NCI-H187 (cell line): ENCODE measurements at places on chromosomes 11 and 22.
A peak's percentile ranks its signal among the peaks of the same experiment; 100 is the strongest.

GRCh38 chr11:95571718-95572260, 217.8 kb downstream of the FAM76B start:
- no peak for DNase-seq

DNA sequence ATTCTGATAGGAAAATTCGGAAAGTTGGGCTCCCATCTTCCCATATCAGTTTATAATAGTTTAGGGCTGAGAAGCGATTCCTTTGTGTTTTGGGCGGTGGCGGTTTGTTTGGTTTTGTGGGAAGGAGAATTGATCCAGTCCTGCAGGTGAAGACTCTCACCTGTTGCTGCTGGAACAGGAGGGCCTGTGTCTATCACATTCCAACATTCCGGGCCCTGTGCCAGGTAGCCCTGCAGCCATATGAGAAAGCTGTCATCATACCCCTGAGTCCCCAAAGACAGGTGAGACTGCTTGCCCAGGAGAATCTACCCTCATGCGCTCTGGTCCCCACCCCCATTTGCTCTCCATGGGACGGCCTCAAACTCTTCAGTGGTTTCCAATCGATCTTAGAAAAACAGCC, 62.1 kb downstream of the TRAF6 start:
- no peak for DNase-seq

DNA sequence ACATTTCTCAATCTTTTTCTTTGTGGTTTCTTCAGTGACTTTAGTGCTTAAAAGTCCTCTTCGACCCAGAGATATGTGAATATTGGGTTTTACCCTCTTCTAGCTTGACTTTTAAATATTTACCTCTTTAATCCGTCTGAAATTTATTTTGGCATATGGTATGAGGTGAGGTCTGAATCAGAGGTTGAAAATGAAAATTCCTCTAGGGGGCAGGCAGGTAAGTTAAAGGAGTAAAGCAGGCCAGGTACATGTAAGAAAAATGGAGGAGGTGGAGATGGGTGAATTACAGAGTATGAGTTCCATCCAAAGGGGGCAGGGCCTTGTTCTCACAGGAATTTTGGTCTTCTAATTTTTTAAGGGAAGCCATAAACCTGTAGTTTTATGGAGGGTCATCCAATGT, 263.8 kb upstream of the NARS2 start:
- DNase-seq: no peak

GRCh38 chr11:89484896-89485295, 6.3 kb downstream of the NOX4 start:
- no peak for DNase-seq

DNA sequence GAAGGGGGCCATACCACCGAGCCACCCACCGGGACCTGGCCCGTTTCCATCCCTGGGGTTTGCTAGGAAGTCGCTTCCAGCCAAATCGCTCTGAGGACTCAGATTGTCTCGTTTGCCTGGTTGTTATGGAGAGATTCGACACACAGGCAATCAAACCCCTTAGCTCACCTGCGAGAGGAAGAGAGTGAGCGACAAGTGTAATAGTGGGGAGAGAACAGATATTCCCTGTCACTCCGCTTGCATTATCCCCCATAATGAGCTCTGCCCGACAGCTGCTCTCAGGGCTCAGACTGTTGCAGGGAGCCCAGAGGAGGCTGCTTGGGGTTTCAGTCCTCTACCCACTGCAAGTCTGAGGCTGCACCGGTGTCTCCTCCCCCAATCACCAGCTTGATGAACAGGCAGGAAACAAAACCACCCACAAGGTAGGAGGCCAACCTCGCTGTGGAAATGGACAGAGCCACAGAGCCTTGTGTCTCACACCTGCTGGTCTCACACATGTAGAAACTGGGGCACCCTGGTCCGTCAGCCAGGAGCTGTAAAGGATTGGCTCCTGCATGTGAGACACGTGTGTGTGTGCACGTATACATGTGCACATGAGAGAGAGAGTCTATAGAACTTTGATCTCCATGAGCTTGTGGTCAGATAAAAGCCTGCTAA, 351.1 kb downstream of the BUD13 start:
- DNase-seq: no peak

GRCh38 chr22:37077802-37078448, 26.4 kb downstream of the KCTD17 start:
- no peak for DNase-seq

- DNase-seq: no peak
Measured at GRCh38 chr11:95325777-95326258, 94.8 kb upstream of the SESN3 start.

DNA sequence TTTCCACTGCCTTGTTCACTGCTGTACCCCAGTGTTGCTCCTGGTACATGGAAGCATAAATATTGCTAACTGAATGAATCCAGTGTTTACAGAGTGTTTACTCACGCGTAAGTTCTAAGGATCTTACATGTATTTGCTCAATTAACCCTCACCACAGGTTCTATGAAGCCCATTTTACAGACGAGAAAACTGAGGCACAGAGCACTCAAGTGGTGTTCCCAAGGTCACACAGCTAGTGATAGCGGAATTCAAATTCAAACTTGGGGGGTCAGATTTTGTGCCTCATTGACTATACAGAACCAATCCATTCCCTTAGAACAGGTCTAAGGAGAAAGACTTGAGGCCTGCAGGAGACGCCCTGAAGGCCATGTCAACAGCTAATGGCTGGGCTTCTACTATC, 72.3 kb downstream of the PLEKHA7 start:
- DNase-seq: no peak

- DNase-seq: no peak
Measured at GRCh38 chr22:29457730-29458129, 19.3 kb downstream of the RFPL1 start.

GRCh38 chr11:44992181-44992582, 41.5 kb upstream of the TP53I11 start:
- no peak for DNase-seq

GRCh38 chr11:60761436-60762190, 4.9 kb downstream of the MS4A15 start:
- no peak for DNase-seq

GRCh38 chr11:110479108-110480101, 49.7 kb downstream of the FDX1 start:
- DNase-seq: no peak

GRCh38 chr11:92841719-92842118, 127.7 kb upstream of the MTNR1B start:
- no peak for DNase-seq

- no peak for DNase-seq
Measured at GRCh38 chr22:45226503-45227186, 14.0 kb downstream of the KIAA0930 start.

DNA sequence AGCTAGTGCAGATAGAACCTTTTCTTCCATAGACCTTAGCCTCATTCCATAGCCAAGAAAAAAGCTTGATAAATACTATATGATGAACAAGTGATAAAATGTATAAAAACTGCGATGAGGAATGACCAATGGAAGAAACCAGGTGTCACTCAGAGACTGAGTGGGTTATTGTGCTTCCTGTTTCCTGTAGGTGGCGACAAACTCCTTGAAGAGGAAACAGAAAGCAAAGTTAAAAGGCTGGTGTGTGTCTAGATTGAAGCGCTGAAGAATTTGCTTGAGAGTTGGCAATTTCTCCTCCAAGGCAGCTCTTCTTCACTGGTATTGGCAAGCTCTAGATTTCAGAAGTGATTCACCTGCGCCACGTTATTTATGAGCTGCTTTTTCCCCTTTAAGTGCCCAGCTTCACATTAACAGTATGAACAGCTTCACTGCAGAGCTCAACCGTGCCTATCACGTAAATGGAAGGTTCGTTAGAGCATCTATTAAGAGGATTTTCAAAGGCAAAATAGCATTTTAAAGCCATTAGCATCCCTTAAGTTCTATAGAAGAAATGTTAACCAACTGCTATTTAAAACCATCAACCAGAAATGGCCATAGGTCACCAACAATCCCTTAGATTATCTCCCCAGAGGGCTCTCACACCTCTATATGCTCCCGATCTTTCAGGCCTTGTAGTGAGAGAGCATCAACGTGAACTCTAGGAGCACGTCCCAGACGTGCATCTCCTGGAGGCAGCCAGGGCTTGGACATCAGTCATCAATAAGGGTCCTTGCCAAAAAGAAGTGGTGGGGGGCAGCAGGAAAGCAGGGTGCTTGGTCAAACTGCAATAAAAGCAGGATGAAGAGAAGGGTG, 179.4 kb downstream of the CADM1 start:
- DNase-seq: peak; percentile 49

DNA sequence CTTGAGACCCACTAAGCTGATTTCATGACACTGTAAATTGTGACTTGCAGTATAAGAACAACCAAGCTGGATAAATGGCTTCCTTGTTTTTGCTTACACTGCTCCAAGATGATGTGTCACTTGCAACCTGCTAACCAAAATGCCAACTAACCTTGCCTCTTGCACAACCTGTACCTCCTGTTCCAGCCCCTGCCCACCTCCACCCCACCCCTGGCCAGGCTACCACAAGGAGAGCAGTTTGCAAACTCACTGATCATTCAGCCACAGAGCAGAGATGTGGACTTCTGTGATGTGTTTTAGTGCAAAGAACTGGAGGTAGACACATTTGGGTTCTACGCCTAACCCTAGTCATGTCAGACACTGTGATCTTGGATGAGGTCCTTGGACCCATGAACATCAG, 4.3 kb upstream of the APOL6 start:
- no peak for DNase-seq

DNA sequence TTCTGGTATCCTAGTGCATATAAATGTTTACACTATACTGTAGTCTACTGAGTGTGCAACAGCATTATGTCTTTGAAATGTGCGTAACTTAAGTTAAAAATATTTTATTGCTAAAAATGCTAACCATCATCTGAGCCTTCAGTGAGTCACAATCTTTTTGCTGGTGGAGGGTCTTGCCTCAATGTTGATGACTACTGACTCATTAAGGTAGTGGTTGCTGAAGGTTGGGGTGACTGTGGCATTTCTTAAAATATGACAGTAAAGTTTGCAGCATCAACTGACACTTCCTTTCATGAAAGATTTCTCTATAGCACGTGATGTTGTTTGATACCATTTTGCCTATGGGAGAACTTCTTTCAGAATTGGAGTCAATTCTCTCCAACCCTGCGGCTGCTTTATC, 8.5 kb upstream of the CREBZF start:
- DNase-seq: no peak

- DNase-seq: no peak
Measured at GRCh38 chr11:61297746-61298145, 2.6 kb upstream of the VWCE start.

GRCh38 chr11:106998116-106998915, 20.0 kb downstream of the GUCY1A2 start:
- DNase-seq: no peak

DNA sequence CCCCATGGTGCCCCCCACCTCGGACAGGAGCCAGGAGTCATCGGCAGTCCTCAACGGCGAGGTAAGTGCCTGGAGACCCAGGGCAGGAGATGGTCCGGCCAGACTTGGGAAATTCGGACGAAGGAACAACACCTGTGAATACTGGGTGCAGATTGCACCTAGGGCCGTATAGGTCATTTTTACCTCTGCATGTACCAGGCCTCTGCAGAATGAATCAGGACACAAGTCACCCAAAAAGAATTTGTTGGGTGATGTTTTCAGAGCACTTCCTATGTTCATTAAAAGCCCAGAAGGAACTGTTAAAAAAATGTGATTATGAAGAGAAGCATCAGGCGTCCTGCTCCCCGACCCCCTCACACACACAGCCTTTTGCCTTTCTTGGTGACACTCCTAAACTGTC, 93.9 kb downstream of the C11orf91 start:
- DNase-seq: no peak
